ENCODE measurements at places on chromosomes 1 and 21. TPM values are rescaled to one million over a fixed set of nuclear protein-coding genes. Genes with fewer than 3 reads are reported as not detected.
A peak's percentile ranks its signal among the peaks of the same experiment; 100 is the strongest.

DNA sequence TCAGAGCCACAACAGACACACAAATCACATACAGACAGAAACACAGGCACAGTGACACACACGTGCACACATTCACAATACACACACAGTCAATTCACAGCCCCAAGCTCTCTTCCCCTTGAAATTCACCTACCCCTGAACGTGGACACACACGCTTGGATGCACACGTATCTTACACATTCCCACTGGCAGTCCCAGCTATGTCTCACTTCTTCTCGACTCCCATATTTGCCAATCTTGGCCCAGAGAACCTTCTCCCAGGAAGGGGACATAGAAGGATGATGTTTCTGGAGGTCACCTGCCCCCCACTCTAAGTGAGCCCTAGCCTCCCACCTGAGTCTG is 1.6 kb downstream of the CRYBG2 start:
- DNase-seq, result no peak

DNA sequence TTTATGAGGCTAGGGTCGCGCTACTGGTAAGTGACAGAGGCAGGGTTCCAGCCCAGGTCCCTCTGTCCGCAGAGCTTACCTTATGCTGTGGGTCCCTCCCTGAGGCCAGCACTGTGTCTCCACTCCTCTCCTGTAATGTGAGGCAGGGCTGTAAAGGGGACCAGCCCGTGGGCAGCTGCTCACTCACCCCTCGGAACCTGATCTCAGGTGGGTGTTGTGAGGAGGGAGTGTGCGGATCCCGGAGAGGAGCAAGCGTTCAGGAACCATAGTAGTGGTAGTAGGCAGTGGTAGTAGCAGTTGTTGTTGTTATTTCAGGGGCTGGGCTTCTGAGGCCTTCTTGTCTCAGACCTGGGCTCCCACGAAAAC is 1.7 kb downstream of the ZC3H12A start:
- no peak for DNase-seq

- DNase-seq, result peak; percentile 71
Observed at GRCh38 chr1:151282883-151283725, 1.0 kb downstream of the ZNF687 start.

GRCh38 chr1:81023187-81023724 is 777.5 kb upstream of the ADGRL2 start:
- DNase-seq, result no peak

GRCh38 chr21:26164311-26164710 is 6.3 kb downstream of the APP start:
- DNase-seq, result no peak

- DNase-seq, result no peak
Observed at GRCh38 chr1:112296908-112297307, 99.1 kb upstream of the CTTNBP2NL start.

Gene TOR1AIP1
- total RNA-seq, result 60.7 TPM
